ENCODE measurements at places on chromosomes 16 and 17. TPM values are rescaled to one million over a fixed set of nuclear protein-coding genes. Genes with fewer than 3 reads are reported as not detected.

The MYO15A gene
- polyA plus RNA-seq, result 0.74 TPM

The CLDN6 gene
- polyA plus RNA-seq, result not detected

The TNFRSF13B gene
- polyA plus RNA-seq, result 142 TPM

- H3K4me3 ChIP-seq, result no peak overlapping the region
- H3K27ac ChIP-seq, result peak overlapping the region; percentile 67
- peaks cover 60% of the 10 kb centered on the region for H3K4me1 ChIP-seq
- H3K27me3 ChIP-seq, result no peaks in the 10 kb centered on the region
- no peak for DNase-seq
- H3K36me3 ChIP-seq, result no peaks in the 10 kb centered on the region
These were observed 18.6 kb downstream of the IGFBP4 start for GRCh38 chr17:40461732-40462342.
